ENCODE measurements at places on chromosomes 1 and 21.

DNA sequence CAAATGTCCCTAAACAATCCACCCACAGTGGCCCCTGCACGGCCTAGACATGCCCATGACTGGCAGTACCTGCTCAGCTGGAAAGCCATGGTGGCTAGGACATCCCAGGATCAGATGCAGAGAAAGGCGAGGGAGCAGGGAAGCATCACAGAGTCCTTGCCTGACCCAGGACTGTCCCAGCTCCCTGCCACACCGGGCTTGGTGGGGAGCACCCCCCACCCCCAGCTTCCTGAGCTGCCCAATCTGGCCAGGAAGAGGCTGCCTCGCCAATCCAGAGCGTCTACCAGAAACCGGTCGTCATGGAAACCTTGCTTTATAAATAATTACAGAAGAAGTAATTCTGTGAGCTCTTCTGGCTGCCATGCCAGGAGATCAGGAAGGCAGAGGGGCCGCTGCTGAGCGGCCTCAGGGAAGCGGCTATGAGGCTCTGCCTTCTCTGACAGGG lies 34.8 kb downstream of the ACOT7 start:
- H3K4me1 ChIP-seq, result peaks cover 27% of the 10 kb centered on the region
- peak overlapping the region; percentile 83 for H3K27ac ChIP-seq
- peak; percentile 56 for DNase-seq
- H3K27me3 ChIP-seq, result no peaks in the 10 kb centered on the region

DNA sequence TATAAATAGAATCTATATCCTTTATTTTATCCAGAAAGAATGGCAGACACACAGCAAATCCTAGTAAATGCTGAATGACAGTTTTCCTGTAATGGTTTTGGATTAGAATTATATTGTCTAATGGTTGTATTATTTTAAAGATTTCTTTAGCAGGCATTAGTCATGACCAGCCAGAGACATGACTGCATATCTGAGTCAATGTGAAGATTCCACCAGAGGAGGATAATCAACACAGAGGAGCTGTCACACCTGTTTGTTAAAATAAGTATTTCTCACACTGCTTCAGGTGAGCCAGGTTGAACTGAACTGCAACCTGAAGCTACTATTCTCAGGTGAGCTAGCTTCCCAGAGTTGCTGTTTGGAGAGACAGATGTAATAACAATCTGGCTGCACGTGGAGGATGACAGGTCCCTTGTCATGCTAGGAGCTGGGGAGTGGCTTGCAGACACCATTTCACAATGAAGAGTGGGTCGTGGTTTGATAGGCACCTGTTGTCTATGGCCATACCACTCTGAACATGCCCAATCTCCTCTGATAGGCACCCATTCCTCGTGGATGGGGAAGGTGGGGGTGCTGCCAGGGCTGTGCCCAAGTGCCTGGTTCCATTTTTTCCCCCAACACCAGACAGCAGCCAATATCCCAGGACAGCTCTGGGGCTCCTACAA lies 94.3 kb downstream of the KCNJ6 start:
- no peak for DNase-seq
- no peaks in the 10 kb centered on the region for H3K4me1 ChIP-seq
- H3K4me3 ChIP-seq, result no peak overlapping the region
- no peaks in the 10 kb centered on the region for H3K36me3 ChIP-seq
- H3K27me3 ChIP-seq, result no peaks in the 10 kb centered on the region

DNA sequence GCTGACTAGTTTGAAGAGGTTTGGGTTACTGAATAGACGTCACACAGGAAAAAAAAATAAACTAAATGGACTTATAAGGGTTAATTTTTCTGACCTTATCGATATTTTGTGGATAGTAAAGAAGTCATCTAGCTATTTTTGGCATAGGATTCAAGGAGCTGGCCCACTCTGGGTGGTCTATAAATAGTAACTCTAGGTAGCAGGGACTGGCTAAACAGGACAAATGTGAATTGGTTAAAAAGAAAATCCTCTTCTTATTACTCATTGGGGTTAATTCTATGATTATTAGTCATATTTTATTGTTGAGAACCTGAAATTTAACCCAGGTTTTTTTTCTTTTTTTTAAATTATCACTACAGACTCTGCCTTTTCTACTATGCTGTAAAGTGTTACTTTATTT lies 61.7 kb downstream of the ATF6 start:
- no peak overlapping the region for H3K27ac ChIP-seq
- H3K27me3 ChIP-seq, result no peaks in the 10 kb centered on the region
- no peaks in the 10 kb centered on the region for H3K4me1 ChIP-seq
- no peak for DNase-seq
- no peak overlapping the region for H3K4me3 ChIP-seq

DNA sequence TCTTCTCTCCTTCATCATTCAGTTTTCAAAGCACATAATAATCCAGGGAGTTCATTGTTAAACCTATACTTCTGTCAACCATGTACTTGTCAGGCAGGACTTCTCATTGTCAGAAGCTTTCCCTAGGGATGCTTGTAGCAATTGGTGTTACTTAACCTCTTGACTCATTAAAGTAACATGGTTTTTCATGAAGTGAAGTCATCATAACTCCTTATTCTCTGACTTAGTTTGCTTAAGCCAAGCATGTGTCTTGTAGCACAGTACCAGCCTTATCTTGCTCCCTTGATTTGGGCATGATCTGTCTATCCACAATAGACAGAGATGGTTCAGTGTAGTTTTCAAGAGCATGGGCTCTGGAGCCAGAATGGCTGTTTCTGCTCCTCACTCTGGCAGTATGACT lies 45.3 kb downstream of the LRIG2 start:
- peaks cover 78% of the 10 kb centered on the region for H3K36me3 ChIP-seq
- H3K27me3 ChIP-seq, result no peaks in the 10 kb centered on the region
- no peak for DNase-seq
- no peaks in the 10 kb centered on the region for H3K4me1 ChIP-seq
- no peak overlapping the region for H3K4me3 ChIP-seq
- no peak overlapping the region for H3K27ac ChIP-seq

DNA sequence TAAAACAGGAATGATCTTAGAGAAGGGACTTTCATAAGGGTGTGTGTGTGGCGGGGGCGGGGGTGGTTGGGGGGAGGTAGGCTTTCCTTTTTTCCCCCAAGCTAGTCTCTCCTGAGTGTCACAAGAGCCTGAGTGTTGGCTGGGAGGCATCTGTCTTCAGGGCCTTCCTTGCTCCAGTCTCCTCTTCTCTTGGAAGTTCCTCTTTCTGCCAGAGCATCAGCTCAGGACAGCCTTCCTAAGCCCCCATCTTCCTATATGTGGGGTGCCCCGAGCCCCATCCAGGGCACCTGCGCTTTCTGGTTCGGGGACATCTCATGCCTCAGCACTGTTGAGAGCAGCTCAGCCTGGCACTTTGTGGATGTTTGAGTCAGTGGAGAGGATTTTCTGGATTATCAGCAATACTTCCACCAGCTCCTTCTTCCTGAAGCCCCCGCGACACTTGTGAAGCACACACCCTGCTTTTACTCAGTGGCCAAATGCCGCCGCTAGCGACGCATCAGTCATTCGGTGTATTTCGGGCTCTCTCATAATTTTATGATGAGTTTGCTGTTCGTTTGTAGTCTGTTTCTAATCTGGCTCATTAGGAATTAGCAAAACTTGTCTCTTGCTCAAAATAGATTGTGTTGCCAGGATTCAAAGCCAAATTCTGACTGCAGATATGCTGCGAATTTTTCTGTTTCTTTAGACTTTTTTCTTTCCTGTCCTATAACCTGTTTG lies 61.7 kb downstream of the GALNT2 start:
- H3K4me3 ChIP-seq, result no peak overlapping the region
- no peaks in the 10 kb centered on the region for H3K36me3 ChIP-seq
- H3K27ac ChIP-seq, result no peak overlapping the region
- H3K4me1 ChIP-seq, result peaks cover 6% of the 10 kb centered on the region
- DNase-seq, result no peak

DNA sequence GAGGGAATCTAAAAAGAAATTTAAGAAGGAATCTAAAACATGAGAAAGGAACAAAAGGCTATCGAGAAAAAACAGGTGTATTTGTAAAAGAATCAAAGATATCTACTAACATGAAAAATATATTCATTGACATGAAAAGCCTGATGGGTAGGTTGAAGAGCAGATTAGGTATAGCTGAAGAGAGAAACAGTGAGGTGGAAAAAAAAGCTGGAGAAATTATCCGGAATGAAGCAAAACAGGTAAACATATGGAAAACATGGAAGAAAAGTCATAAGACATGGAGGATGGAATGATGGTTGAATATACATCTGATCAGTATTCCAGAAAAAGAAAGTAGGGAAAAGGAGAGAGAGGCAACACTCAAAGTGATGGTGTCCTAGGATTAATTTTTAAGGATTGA lies 9.6 kb downstream of the EVA1C start:
- no peak overlapping the region for H3K27ac ChIP-seq
- H3K27me3 ChIP-seq, result no peaks in the 10 kb centered on the region
- no peaks in the 10 kb centered on the region for H3K36me3 ChIP-seq
- H3K4me1 ChIP-seq, result no peaks in the 10 kb centered on the region
- H3K4me3 ChIP-seq, result no peak overlapping the region

- H3K27ac ChIP-seq, result no peak overlapping the region
- H3K27me3 ChIP-seq, result no peaks in the 10 kb centered on the region
- no peaks in the 10 kb centered on the region for H3K36me3 ChIP-seq
- no peak overlapping the region for H3K4me3 ChIP-seq
Observed at GRCh38 chr1:28112388-28113241, 24.2 kb upstream of the EYA3 start.

DNA sequence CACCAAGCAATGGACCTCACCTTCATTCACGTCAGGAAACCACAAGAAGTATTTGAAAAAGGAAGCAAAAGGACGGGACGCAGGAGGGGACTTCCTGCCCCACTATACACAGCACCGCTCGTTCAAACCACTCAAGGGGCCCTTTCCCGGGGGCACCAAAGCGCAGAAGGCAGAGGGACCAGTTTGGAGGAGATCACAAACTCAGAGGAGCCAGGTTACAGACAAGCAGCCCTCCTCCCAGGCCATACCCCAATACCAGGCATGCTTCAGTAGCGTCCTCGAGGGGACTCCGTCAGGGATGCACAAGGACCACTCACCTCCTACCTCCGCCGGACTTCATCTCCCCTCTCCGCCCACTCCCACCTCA lies 685 bp downstream of the CRTC2 start:
- H3K36me3 ChIP-seq, result peaks cover 27% of the 10 kb centered on the region
- H3K27me3 ChIP-seq, result no peaks in the 10 kb centered on the region
- peak overlapping the region; percentile 91 for H3K4me3 ChIP-seq

DNA sequence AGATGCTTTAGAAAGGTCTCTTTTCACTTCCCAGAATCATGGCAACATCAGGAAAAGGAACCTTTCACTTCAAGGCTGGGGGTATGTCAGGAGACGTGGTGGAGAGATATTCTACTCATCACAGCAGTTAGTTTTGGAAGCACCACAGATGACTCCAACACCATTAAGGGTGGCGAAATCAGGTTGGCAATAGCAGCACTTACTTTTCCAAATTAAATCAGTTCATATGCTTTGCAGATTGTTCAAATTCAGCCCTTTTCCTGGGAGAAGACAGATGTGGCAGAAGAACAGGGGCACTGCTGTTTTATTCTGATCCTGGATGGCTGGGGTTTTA lies 79.0 kb downstream of the RUNX1 start:
- DNase-seq, result no peak
- H3K36me3 ChIP-seq, result peaks cover 5% of the 10 kb centered on the region
- H3K27ac ChIP-seq, result no peak overlapping the region
- H3K27me3 ChIP-seq, result no peaks in the 10 kb centered on the region

DNA sequence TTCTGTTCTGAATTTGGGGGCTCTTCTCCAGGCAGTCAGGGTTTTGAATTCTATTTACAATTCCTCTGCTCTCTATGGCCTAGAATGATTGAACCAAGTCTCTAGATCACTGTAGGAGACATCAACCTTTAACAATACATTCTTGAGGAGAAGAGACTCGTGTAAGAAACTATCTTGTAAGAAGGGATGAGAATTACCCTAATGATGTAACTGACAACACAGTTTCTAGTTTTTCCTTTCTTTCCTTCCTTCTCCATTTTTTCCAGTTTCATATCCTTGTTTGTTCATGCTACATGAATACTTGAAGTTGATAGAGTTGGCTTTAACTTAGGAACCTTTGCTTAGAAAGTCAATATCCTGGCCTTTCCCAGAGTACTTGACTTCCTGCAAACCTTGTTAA lies 1.3 kb upstream of the ATP1A1 start:
- H3K27ac ChIP-seq, result no peak overlapping the region
- peaks cover 38% of the 10 kb centered on the region for H3K4me1 ChIP-seq
- H3K36me3 ChIP-seq, result peaks cover 3% of the 10 kb centered on the region

- no peak for DNase-seq
- no peaks in the 10 kb centered on the region for H3K36me3 ChIP-seq
- H3K4me1 ChIP-seq, result no peaks in the 10 kb centered on the region
- no peak overlapping the region for H3K4me3 ChIP-seq
- no peaks in the 10 kb centered on the region for H3K27me3 ChIP-seq
- no peak overlapping the region for H3K27ac ChIP-seq
Observed at GRCh38 chr21:19034041-19034440, 630.5 kb upstream of the TMPRSS15 start.

Measured in effector memory CD4-positive, alpha-beta T cell (primary cell).